ENCODE measurements at places on chromosomes 2 and 18. TPM values are rescaled to one million over a fixed set of nuclear protein-coding genes. Genes with fewer than 3 reads are reported as not detected.

GRCh38 chr18:32032609-32033008 lies 14.0 kb downstream of the RNF125 start:
- DNase-seq: no peak

DNA sequence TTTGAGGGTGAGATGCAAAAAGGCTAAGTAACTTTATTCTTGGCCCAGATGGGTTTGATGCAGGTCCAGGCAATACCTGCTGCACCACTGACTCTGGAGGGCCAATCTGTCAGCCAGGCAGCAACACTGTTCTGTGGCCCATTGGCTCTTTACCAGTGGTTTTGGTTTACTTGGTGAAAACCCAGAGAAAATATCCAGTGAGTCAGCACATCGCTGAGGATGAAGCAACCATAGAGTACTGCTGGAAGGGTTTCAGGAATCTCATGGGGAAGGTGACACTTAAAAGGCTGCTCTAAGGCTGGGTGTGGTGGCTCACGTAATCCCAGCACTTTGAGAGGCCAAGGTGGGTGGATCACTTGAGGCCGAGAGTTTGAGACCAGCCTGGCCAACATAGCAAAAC lies 192.5 kb upstream of the FAM98A start:
- DNase-seq: no peak

GRCh38 chr2:76684756-76685155 lies 837.4 kb downstream of the LRRTM4 start:
- no peak for DNase-seq

Gene CETN1
- total RNA-seq: not detected

Data from SK-MEL-5 (cell line).